ENCODE measurements at places on chromosomes 11 and 22. TPM values are rescaled to one million over a fixed set of nuclear protein-coding genes. Genes with fewer than 3 reads are reported as not detected.

Gene PATE2
- total RNA-seq: not detected

Gene TUB
- total RNA-seq: 7.6 TPM

Gene CHRM1
- total RNA-seq: 0.09 TPM

Gene USP35
- total RNA-seq: 13.7 TPM

Gene CARD18
- not detected for total RNA-seq

Gene NRGN
- total RNA-seq: not detected

Gene MMP7
- total RNA-seq: not detected

Gene BCL2L13
- total RNA-seq: 42.6 TPM

Gene SCGB1D2
- not detected for total RNA-seq

Gene SLCO2B1
- not detected for total RNA-seq

Gene PLAAT5
- total RNA-seq: not detected

Gene EMID1
- total RNA-seq: 0.09 TPM

Gene LRRC74B
- under 0.01 TPM for total RNA-seq

Gene C22orf15
- total RNA-seq: 0.43 TPM

Gene PGM2L1
- 1.6 TPM for total RNA-seq

Gene EEF1G
- 1,318 TPM for total RNA-seq

Gene SDHD
- total RNA-seq: 162 TPM

Gene HTR3B
- total RNA-seq: not detected

Gene ZNRD2
- total RNA-seq: 29.9 TPM

Gene XRRA1
- total RNA-seq: 11.7 TPM

Gene OR5D14
- total RNA-seq: not detected

Gene OR51E2
- not detected for total RNA-seq

Gene OR5AL1
- not detected for total RNA-seq

Gene TRIM21
- 24.0 TPM for total RNA-seq

Measured in bronchial smooth muscle cell (primary cell).